ENCODE measurements at places on chromosomes 1 and 21.
A peak's percentile ranks its signal among the peaks of the same experiment; 100 is the strongest.

GRCh38 chr21:32377991-32378390 is 14.8 kb downstream of the URB1 start:
- no peak for DNase-seq

DNA sequence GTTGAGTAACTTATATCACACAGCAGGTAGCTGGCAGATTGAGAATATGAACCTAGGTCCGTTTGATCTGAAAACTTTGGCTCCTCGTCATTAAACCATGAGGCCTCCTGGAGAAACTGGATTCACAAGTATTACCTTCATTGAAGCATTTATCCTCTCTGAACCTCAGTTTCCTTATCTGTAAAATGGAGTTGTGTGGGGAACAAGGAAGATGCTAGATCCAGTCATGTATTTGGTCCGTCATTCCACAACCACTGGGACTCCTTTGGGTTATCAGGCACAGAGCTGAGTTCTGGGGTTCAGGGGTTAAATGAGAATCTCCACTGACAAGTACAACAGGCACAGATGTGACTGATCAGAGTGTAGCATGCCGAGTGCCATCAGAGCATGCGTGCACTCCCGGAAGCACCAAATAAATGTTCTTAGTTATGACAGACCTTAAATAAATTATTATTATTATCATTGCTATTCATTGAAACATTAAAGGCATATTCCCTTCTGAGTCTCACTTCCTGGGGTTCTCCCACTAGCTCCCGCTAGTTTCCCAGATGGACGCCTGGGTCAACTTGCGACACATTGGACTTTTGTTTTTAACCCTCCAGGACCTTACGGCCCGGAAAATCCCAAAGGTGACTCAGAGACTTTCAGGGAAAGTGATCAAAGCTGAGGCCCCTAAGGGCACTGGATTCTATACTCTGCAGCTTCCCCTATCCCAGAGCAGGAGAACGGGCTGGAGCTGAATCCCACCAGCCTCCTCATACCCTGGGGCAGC is 130.6 kb downstream of the PLPP3 start:
- no peak for DNase-seq

DNA sequence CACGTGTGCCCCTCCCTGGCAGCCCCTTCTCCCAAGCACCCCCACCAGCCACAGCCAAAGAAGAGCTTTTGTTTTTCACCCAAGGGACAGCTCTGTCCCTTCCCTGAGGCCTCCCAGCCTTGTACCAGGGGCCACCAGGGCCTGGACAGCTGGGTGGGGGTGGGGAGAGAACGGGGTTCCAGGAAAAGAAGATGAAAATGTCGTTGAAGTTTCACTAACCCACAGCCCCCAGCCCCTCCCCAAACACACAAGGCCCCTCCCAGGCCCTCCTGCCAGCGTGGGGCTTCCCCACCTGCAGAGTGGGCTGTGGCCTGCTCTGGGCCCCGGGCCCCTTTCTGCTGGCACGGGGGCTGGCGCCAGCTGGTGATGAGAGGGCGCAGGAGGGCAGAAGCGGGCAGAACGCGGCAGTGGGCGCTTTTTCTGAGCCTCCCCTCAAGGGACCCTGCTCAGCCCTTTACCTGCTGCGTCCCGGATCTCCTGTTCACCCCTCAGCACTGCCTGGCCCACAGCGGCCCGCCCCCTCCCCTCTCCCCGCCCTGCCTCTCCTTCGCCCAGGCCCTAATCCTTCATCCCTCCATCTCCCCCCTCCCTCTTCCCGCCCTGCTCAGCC is 5.5 kb upstream of the ANKRD65 start:
- no peak for DNase-seq

GRCh38 chr1:177596485-177596884 is 373.4 kb downstream of the SEC16B start:
- no peak for DNase-seq

GRCh38 chr21:29308456-29308783 is 9.7 kb downstream of the BACH1 start:
- DNase-seq, result no peak

DNA sequence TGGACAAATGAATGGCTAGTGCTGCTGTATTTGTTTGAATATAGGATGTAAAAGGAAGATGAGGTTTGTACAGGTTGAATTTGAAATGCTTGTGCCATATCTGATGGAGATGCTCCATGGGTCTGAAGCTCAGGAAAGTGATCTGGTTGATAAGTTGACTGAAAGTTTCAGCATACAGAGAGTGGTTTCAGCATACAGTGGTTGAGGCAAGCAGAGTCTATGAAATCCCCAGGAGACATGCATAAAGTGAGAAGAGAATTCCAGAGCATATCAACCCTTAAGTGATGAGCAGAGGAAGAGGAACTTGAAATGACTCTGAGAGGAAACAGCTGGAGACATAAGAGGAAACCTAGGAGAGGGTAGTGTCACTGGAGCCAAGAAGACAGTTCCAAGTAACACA is 21.7 kb downstream of the TCHHL1 start:
- no peak for DNase-seq

DNA sequence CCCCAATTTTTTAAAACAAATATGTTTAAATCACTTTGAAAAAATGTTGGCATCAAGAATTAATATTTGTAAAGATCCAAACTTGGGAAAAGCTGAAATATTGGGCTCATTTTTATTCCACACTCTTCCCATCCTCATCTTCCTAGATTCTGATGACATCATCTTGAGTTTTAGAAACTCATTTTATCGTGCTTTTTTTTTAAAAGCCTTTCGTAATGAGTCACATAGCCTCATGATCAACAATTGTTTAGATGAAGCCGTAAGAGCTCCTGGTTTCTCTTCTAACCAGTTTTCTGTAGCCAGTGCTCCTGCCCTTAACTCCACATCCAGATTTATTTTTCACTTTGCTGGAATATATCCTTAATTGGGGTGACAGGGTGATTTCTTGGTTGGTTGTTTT is 78.6 kb downstream of the POFUT2 start:
- no peak for DNase-seq

- DNase-seq, result peak; percentile 66
Measured at GRCh38 chr1:237139732-237140131, 97.7 kb downstream of the RYR2 start.

DNA sequence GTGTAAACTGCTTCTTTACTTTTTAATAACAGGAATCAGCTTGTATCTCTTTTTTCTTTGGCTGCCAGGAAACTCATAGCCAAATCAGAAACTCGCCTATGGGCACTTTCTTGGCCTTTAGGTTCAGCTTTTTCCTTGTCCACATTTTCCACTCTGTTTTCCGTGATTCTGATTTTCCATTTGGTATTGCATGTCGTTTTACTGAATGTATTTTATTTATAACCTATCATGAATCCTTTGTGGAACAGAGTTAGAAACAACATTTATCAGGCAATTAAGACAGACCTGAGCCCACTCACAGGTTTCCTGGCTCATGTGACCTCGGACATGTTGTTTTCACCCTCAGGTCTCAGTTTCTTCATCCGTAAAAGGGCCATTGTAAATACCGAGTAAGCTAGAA is 5.3 kb upstream of the ECE1 start:
- no peak for DNase-seq

- DNase-seq, result no peak
Measured at GRCh38 chr1:178649582-178650350, 75.3 kb upstream of the RALGPS2 start.

DNA sequence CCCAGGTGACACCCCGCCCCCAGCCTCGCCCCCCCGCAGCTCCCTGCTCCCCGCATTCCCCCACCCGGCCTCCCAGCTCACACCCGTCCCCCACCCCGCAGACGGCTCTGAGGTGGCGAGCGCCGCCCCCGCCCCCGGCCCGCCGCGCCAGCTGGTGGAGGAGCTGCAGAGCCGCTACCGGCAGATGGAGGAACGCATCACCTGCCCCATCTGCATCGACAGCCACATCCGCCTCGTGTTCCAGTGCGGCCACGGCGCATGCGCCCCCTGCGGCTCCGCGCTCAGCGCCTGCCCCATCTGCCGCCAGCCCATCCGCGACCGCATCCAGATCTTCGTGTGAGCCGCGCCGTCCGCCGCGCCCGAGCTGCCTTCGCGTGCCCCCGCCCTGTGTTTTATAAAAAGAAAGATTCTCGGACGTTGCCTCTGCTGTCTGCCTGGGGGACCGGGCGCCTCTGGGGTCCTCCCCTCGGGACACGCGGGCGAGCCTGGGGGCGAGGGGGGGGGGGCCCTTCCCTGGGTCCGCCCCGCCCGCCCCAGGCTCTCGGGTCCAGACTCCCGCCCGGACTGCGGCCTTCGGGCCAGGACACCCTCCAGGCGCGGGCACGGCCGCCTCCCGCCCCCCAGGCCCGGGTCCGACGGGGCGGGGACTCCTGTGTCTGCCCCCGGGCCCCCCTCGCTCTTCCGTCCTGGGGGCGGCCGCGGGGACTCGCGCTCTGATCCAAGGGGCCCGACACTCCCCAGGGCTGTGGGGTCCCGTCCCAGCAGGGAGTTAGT is 1.6 kb upstream of the MMP23B start:
- peak; percentile 55 for DNase-seq

- no peak for DNase-seq
Measured at GRCh38 chr1:243716906-243717305, 133.1 kb downstream of the AKT3 start.

GRCh38 chr1:31376375-31377134 is 3.7 kb upstream of the FABP3 start:
- peak; percentile 97 for DNase-seq

DNA sequence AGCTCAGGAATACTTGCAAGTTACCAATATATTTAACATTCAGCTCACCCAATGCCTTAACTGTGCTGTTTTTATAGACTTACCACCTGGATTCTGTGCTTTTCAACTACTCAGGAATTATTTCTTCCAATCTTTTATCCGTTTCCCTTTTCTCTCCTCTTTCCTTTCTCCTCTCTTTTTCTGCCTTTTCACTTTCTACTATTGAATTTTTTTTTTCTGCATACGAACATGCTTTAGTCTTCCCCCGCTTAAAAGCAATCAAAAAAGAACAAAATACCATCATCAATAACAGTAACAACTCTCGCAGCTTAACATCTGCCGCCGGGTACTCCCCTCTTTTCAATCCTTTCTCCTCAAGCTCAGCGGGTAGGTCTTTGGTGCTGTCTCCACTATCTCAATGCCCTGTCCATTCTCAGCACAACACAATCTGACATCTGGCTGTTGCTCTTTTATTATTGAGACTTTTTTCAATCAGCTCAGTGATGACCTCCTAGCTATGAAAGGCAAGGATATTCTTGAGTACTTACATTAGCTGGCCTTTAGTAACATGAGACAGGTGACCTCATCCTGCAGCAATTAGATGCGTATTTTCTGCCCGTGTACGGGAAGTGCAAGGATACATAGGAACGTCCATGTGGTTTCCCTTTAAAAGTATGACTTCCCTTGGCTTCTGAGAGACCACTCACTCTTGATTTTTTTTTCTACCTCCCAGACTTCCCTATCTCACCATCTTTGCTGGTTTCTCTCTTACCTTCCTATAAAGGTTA is 40.2 kb upstream of the SIPA1L2 start:
- no peak for DNase-seq

DNA sequence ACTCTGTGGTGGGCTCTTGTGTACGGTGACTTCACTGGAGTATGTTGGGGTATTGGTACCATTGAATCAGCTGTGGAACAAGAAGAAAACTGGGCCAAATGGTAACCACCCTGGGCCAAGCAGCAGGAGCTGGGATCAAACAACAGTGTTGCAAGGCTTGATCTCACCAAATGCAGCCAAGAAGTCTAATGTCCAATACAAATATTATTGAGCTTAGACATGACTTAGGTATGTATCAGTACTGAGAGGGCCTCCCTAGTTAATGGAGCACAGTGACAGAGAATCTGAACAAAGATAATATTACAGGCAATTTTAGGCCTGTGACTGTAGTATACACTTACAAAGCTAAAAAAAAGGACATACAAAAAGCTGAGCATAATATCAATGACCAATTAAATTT is 604.8 kb downstream of the PLA2G4A start:
- DNase-seq, result no peak

DNA sequence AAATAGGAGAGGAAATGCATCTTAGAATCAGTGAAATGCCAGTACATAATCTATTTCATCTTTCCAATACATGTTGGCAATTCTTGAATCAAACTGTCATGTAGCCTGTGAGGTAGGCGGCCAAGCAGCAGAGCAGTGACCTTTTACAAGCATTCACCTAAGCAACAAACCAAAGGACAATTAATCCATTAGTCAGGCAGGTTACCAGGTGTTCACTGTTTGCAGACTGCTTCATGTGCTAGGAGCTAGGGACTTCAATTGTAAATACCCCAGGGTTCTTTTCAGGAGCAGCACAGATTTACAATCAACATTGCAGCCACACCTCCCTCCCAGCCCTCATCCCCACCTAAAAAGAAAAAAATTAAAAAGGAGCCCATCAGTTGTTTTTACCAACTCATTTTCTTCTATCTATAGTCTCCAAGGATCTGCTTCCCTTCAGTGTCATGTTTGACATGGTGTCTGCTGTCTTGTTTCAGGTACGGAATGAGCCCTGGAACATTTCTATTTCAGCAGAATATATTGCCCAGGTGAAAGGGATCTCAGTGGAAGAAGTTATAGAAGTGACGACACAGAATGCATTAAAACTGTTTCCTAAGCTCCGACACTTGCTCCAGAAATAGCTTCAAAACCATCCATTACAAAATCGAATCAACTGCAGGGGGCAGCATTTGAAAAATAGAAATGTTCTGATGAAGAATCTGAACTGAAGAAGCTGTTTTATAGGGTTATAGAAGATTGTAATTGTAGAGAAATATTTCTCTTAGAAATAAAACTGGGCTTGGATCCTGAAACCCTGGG is 23.0 kb downstream of the TATDN3 start:
- DNase-seq, result no peak

Data from dorsolateral prefrontal cortex (tissue), 122 donors.